ENCODE measurements at places on chromosomes 2 and 18.

DNA sequence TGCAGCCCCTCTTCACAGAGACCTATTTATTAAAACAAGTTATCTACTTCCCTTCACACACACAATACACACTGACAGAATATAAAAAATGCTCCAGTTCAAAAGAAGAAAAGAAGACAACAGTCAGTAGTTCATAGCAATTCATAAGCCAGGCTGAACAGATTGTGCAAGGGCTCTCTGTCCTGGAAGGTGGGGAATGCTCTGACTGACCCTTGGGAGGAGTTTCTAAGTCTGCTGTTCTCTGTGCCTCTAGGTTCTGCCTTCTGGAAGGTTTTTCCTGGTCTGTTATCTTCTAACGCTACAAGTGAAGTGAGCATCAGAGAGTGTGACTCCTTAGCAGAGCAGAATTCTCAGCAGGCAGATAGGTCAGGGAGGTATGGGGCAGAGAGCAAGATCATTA is 35.7 kb downstream of the SP3 start:
- DNase-seq: no peak

DNA sequence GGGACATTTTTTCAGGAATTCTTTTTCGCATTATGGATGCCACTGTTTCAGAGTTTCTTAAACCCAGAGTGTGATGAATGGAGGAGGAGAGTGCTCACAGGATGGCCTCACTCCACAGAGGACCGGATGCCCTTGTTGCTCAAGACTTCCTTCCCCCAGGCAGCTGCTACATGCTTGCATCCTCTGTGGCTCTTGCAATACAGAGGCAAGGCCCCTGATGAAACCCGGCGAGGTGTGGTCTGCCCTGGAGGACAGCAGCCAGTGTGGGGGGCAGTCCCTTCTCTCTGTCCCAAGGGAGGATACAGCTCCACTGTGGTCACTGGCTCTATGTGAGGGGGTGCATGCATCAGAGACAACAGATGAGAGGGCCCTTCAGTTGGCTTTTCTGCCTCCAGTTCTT is 109.6 kb downstream of the SH3RF3 start:
- no peak for DNase-seq

GRCh38 chr18:11199477-11199876 is 50.1 kb upstream of the PIEZO2 start:
- no peak for DNase-seq

DNA sequence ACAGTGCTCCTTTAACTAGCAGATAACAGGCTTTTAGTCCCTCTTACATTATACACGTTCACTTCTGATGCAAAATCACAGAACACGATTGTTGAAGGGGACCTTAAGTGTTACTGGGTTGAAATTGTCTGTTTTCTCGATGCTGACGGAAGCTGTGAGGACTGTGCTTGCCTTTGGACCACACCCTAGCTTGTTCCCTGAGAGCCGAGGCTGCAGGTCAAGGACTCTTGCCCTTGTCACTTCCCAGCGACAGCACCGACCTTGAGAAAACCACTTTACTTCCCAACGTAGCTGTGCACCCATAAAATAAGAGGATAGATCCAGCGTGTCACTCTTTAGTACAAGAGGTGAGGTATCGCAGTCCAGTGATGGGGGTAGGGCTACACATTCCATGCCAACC is 701.0 kb downstream of the DCDC2C start:
- DNase-seq: no peak

GRCh38 chr2:611519-611918 is 65.7 kb downstream of the TMEM18 start:
- DNase-seq: no peak

GRCh38 chr2:120312076-120312475 is 33.9 kb upstream of the INHBB start:
- DNase-seq: no peak

- DNase-seq: no peak
Measured at GRCh38 chr18:48929941-48930713, 20.6 kb downstream of the SMAD7 start.

- no peak for DNase-seq
Measured at GRCh38 chr2:218065239-218066006, 3.6 kb upstream of the RUFY4 start.

DNA sequence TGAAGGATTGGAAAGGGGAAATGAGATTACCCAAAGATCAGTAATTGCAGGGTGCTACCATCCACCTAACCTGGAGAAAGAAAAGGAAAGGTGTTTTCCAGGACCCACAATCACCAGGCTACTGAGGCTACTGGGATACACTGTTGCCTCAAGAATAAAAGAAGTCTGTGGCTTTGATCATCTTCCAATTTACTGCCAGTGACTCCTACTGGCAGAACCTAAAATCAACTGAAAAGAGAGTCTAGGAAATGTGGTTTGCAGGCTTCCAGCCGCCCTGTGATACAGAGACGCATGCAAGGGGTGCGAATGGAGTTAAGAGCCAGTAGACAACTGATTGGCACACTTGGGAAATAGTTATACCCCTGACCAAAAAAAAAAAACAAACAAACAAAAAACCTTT is 16.6 kb upstream of the TTL start:
- no peak for DNase-seq

GRCh38 chr2:7014174-7014640 is 97.0 kb downstream of the RNF144A start:
- DNase-seq: no peak

GRCh38 chr2:102111823-102112222 is 30.7 kb upstream of the IL1R1 start:
- no peak for DNase-seq
